ENCODE measurements at places on chromosomes 5 and 9.

GRCh38 chr5:68195137-68195536, 20.4 kb upstream of the PIK3R1 start:
- DNase-seq: no peak

- DNase-seq: no peak
Observed at GRCh38 chr5:82356021-82356420, 77.9 kb upstream of the RPS23 start.

GRCh38 chr9:22401671-22402070, 45.0 kb upstream of the DMRTA1 start:
- DNase-seq: no peak

GRCh38 chr5:72364171-72364570, 44.0 kb downstream of the PTCD2 start:
- no peak for DNase-seq

- DNase-seq: no peak
Observed at GRCh38 chr5:2876183-2876582, 124.7 kb upstream of the IRX2 start.

GRCh38 chr5:51810592-51810991, 427.3 kb downstream of the ISL1 start:
- DNase-seq: no peak

GRCh38 chr9:84592918-84593317, 76.6 kb upstream of the NTRK2 start:
- DNase-seq: no peak

DNA sequence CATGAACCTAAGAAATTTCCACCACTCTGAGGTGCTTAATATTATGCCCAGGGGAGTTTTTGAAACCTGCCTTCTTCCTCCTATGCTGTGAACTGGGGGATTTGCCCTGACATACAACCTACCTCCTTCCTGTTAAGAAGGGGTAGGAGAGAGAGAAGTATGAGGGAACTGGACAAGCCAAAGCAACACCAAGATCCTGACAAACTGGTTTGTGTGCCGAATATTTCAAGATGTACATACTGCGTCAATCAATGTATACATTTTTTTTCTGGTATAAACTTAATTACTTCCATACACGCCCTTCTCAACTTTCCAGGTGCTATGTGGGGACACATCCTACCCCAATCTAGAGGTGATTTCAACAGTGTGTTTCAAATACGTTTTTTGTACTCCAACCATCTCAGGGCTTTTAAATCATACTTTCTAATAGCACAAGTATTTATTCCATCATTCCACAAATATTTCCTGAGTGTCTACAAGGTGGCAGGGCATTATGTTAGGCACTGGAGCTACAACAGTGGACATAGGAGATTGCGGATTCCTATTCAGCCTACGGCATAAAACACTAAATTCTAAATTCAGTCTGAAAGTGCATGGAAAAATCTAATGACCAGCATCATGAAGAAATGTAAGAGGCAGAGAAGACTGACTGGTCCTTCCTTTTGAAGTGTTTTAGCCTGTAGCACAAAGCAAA, 70.1 kb upstream of the IFNK start:
- DNase-seq: no peak

DNA sequence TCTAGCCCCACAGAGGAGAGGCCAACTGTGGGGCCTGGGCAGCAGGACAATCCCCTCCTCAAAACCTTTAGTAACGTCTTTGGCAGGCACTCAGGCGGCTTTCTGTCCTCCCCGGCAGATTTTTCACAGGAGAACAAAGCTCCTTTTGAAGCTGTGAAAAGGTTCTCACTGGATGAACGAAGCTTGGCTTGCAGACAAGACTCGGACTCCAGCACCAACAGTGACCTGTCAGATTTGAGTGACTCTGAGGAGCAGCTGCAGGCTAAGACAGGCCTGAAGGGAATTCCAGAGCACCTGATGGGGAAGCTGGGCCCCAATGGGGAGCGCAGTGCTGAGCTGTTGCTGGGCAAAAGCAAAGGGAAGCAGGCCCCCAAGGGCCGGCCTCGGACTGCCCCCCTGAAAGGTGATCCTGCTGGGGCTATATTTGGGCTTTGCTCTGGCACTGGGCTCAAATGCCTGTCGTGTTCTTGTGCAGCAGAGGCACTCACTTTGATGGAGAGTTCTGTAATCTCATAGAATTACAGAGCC, 39.4 kb downstream of the KDM3B start:
- peak; percentile 88 for DNase-seq

- DNase-seq: no peak
Observed at GRCh38 chr5:115379622-115380344, 83.3 kb upstream of the CCDC112 start.

GRCh38 chr5:137735555-137736284, at the start of gene KLHL3:
Gene KLHL3 (minus strand): TSS chr5:137736089. CDS start chr5:137735646, 443 bp downstream.
- peak; percentile 54 for DNase-seq

GRCh38 chr5:150734579-150735384, 24.0 kb downstream of the DCTN4 start:
- DNase-seq: no peak

GRCh38 chr5:116358911-116359418, 215.7 kb downstream of the SEMA6A start:
- no peak for DNase-seq

GRCh38 chr5:121974261-121974660, 12.5 kb downstream of the SRFBP1 start:
- DNase-seq: no peak
